ENCODE measurements at places on chromosomes 4 and X.

DNA sequence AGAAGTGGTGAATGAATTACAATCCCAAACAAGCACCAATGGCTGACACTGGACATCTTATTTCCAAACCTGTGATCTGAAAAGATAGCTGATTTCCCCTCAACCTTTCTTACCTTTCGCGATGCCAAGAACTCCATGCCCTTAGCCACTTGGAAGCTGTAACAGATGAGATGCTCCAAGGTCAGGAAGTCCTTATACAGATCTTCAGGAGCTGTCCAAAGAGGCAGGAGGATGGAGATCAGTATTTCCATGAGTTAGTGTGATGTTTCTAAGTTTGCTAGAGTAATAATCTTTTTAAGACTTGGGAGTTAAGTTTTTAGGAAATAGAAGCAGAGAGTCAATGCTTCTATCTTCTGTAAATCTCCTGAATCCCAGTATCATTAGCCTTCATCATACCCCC is 32.9 kb downstream of the KDR start:
- no peak overlapping the region for H3K4me3 ChIP-seq
- no peaks in the 10 kb centered on the region for H3K36me3 ChIP-seq
- H3K27ac ChIP-seq, result no peak overlapping the region
- peaks cover under 1% of the 10 kb centered on the region for H3K4me1 ChIP-seq
- no peaks in the 10 kb centered on the region for H3K27me3 ChIP-seq

GRCh38 chr4:46894826-46895225 is 14.2 kb downstream of the COX7B2 start:
- no peak overlapping the region for H3K4me3 ChIP-seq
- H3K27me3 ChIP-seq, result no peaks in the 10 kb centered on the region
- H3K4me1 ChIP-seq, result no peaks in the 10 kb centered on the region
- no peak overlapping the region for H3K27ac ChIP-seq

- no peak overlapping the region for H3K27ac ChIP-seq
- no peaks in the 10 kb centered on the region for H3K36me3 ChIP-seq
Measured at GRCh38 chr4:83272900-83273299, 11.7 kb downstream of the COQ2 start.

DNA sequence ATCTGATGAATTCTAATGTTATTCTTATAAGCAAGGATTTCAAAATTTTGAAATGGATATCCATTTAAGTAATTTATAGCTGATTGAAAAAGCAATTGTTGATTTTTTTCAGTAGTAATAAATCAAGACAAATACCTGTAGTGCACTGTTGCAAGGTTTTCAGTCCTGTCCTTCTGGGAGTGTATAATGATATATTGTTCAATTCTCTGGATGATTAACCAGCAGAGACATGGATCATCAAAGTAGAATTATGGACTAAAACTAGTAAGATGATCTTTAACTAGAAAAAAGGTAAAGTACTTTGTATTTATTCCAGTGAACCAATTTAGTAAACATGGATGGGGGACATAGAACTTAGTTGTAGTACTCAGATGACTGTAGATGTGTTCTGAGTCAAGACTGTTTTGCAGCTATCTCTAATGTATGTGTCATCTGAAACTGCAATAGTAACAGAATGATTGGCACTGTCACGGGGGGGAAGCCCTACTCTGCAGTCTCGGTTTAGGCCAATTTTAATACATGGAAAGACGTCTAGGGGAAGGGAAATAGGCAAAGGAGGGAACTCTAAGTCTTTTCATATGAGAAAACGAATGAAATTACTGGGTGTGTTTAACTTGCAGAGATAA is 121.9 kb downstream of the GLRA3 start:
- H3K4me1 ChIP-seq, result no peaks in the 10 kb centered on the region
- no peaks in the 10 kb centered on the region for H3K36me3 ChIP-seq
- H3K4me3 ChIP-seq, result no peak overlapping the region
- H3K27me3 ChIP-seq, result no peaks in the 10 kb centered on the region

DNA sequence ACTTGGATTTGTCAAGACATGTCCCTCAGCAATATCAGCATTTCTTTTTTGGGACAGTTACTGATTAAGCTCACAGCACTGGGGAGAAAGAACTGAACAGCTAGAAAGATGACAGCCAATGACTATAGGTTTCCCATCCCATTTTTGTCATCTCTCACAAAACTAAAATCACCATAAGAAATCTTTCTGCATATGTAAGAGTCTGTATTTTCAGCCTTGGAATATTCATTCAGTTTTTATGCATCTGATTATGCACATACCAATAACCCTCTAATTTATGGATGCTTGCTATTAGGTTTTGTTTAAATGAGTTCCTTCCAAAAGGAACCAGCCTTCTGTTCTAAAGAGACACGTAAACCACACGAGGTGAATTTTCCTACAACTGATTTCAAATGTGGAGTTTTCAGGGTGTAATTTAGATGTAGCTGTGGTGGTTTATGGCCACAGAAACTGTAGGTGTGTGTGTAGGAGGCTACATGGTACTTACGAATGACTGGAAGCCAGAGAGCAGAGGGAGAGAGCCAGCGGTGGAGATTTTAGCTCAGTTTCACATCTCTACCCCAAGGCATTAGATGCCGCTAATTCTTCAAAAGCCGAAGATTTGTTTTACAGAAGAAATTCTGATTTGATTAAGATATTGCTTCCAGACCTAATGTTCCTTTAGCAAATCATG is 55.3 kb downstream of the AFF2 start:
- H3K27ac ChIP-seq, result no peak overlapping the region
- no peaks in the 10 kb centered on the region for H3K27me3 ChIP-seq
- no peak overlapping the region for H3K4me3 ChIP-seq
- DNase-seq, result no peak
- H3K4me1 ChIP-seq, result no peaks in the 10 kb centered on the region
- H3K36me3 ChIP-seq, result no peaks in the 10 kb centered on the region

- DNase-seq, result no peak
- H3K4me1 ChIP-seq, result peaks cover 8% of the 10 kb centered on the region
- no peak overlapping the region for H3K4me3 ChIP-seq
- peaks cover 68% of the 10 kb centered on the region for H3K27me3 ChIP-seq
- H3K36me3 ChIP-seq, result no peaks in the 10 kb centered on the region
Measured at GRCh38 chr4:173530326-173531085, 477 bp upstream of the HAND2 start.

DNA sequence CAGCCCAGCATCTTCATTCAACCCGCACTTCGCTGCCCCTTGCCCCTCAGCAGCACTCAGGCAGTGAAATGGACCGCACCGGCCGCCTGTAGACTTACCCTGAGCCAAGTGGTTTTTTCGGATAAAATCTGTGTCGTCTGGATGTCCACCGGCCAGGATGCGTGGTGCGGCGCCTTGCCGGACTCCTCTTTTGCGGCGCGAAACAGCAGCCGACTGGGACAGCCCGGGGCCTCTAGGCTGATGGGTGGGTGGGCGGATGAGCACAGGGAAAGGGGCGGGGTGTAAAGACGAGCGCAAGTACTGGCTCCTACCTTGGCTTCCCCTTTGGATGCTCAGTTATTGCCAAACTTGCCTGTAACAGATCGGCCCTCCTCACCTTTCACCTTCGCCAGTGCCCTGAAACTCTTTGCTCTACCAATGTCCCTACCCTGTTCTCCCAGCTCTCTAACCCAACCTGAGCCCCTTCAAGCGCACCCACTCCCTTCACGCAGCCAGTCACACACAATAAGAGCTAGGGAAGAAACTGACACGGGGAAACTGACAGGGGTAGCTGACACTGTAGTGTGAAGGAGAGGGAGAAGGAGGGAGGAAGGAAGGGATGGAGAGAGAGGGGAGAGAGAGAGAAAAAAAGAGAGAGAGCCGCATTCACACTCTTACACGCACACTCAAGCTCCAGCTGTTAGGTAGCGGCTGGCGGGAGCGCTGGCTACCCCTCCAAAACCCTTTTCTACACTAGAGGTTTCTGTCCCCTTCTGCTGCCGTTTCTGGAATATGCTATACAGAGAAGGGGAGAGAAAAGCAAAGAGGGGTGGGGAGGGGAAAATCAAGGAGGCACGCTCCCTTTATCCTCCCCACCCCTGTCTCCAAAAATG is 559 bp downstream of the TRPC5 start:
- H3K27ac ChIP-seq, result no peak overlapping the region
- no peak overlapping the region for H3K4me3 ChIP-seq
- peaks cover 4% of the 10 kb centered on the region for H3K4me1 ChIP-seq
- peaks cover 23% of the 10 kb centered on the region for H3K27me3 ChIP-seq
- H3K36me3 ChIP-seq, result no peaks in the 10 kb centered on the region

- no peaks in the 10 kb centered on the region for H3K27me3 ChIP-seq
- DNase-seq, result no peak
- no peaks in the 10 kb centered on the region for H3K36me3 ChIP-seq
- H3K4me3 ChIP-seq, result no peak overlapping the region
Measured at GRCh38 chrX:153412746-153413720, 1.8 kb downstream of the ZFP92 start.

GRCh38 chr4:176575141-176575730 is 217.5 kb downstream of the VEGFC start:
- H3K27me3 ChIP-seq, result no peaks in the 10 kb centered on the region
- no peaks in the 10 kb centered on the region for H3K4me1 ChIP-seq
- no peak overlapping the region for H3K4me3 ChIP-seq
- H3K27ac ChIP-seq, result no peak overlapping the region
- DNase-seq, result no peak

GRCh38 chr4:152719801-152720556 is 40.2 kb upstream of the TMEM154 start:
- H3K27me3 ChIP-seq, result no peaks in the 10 kb centered on the region
- no peak overlapping the region for H3K4me3 ChIP-seq
- no peak overlapping the region for H3K27ac ChIP-seq
- no peaks in the 10 kb centered on the region for H3K36me3 ChIP-seq
- H3K4me1 ChIP-seq, result no peaks in the 10 kb centered on the region

- no peaks in the 10 kb centered on the region for H3K36me3 ChIP-seq
- H3K27me3 ChIP-seq, result peaks cover 60% of the 10 kb centered on the region
- no peak for DNase-seq
- no peak overlapping the region for H3K4me3 ChIP-seq
Measured at GRCh38 chr4:110639207-110640090, 16.6 kb upstream of the PITX2 start.

DNA sequence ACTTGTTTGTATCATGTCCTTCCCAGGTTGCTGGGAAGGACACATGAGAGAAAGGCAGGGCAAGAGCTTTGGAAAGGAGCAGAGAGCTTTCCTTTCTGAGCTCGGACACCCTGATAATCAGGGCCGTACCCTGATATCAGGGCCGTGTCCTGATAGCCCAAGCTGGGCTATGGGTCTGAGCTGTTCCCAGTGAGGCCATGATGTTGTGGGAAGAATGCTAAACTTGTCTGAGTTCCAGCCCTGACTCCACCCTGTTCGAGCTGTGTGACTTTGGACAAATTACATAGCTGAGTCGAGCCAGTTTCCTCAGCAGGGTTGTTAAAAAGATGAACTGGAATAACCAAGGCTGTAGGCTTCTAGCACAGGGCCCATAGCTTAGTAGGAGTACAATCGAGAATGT is 3.3 kb upstream of the CXCR3 start:
- H3K36me3 ChIP-seq, result no peaks in the 10 kb centered on the region
- H3K27me3 ChIP-seq, result no peaks in the 10 kb centered on the region
- no peak overlapping the region for H3K27ac ChIP-seq
- no peak for DNase-seq
- peaks cover 7% of the 10 kb centered on the region for H3K4me1 ChIP-seq

DNA sequence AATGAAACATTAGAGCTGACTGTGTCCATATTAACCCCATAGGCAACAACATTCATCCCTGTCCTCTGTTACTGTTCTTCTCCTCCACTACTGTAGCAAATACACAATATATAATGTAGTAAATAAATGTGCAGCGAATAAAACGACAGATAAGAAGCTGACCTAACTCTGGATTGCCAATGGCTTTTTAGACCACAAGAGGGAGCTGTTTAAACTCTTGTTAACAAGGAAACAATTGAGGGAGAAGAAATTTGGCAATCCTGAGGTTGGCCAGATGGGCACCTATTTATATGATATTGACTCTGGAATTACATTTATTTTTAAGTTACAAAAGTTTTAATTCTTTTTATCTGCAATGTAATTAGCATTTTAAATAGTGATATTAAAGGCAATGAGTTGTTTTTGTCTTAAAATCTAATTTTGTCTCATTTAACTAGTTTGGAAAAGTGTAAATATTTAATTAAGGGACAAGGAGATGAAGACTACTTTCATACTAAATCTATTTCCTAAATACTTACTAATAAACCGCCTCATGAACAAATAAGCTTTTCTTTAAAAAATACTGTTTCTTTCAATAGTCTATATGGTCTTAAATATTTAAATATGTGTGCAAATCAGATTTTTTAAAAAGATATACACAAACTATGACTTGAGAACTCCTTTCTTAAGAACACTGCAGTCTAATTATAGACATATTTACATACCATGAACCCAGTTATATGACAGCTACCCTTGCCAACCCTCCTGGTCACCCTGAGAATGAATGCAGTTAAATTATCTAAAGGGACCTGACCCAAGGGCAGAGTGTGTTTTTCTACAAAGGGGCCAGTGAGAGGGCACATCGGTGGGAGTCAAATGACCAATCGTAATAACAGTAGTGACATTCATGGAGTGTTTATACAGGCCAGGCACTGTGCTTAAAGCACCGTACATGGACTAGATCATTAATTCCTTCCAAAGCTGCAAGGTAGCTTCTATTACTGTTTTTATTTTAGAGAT is 52.9 kb upstream of the HPF1 start:
- DNase-seq, result peak; percentile 92
- no peaks in the 10 kb centered on the region for H3K36me3 ChIP-seq
- H3K4me1 ChIP-seq, result no peaks in the 10 kb centered on the region
- H3K27me3 ChIP-seq, result no peaks in the 10 kb centered on the region

- H3K36me3 ChIP-seq, result no peaks in the 10 kb centered on the region
- no peaks in the 10 kb centered on the region for H3K4me1 ChIP-seq
- no peak overlapping the region for H3K27ac ChIP-seq
- no peak overlapping the region for H3K4me3 ChIP-seq
Measured at GRCh38 chr4:185708348-185708747, 103.6 kb downstream of the SORBS2 start.

DNA sequence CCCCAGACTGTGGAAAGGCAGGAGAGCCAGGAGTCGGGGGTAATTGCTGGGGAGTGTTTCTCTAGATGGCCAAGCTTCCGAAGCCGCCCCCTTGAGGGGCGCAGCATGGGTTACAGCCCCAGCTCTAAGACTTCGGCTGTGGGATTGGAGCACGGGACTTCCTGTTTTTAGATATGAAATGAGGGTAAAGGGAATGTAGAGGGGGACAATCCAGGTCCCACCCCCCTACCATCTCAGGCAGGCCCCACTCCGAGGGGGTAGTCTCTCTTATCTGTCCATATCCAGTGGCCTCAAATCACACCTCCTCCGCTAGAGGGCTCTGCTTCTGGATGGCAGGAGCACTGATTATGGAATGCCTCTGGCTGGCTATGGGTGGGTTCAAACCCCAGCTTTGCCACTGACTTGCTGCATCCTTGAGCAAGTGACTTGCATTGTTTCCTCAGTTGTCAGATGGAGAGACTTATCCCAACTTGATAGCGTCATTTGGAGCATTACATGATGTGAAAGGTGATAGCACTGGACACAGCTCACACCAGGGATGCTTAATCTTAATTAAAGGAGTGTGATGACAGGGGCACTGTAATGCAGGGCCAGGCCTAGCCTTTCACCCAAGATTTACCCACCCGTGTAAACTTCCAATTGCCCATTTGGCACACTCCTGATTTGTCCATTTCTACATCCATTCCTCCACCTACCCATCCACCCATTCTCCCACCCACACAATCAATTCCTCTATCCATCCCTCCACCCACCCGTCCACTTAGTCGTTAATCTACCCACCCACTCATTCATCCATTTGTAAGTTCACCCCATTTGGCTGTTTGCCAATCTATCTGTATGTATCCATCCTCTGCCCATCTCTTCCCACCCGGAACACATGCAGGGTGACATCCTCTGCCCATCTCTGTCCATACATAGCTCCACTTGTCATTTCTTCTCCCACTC is 848 bp upstream of the KCND1 start:
- DNase-seq, result peak; percentile 12
- no peak overlapping the region for H3K27ac ChIP-seq
- peak overlapping the region; percentile 56 for H3K4me3 ChIP-seq
- peaks cover 14% of the 10 kb centered on the region for H3K36me3 ChIP-seq
- peaks cover 13% of the 10 kb centered on the region for H3K4me1 ChIP-seq
